ENCODE measurements at places on chromosomes 12 and 14. TPM values are rescaled to one million over a fixed set of nuclear protein-coding genes. Genes with fewer than 3 reads are reported as not detected.

The PLEKHD1 gene
- total RNA-seq, result not detected

The OR6C2 gene
- not detected for total RNA-seq

GRCh38 chr14:54834727-54835126 lies 67.9 kb downstream of the GCH1 start:
- H3K27ac ChIP-seq, result no peak overlapping the region
- H3K27me3 ChIP-seq, result peaks cover 3% of the 10 kb centered on the region
- H3K4me3 ChIP-seq, result no peak overlapping the region
- H3K36me3 ChIP-seq, result no peaks in the 10 kb centered on the region
- no peak for DNase-seq

GRCh38 chr12:52912711-52913430 lies 8.0 kb upstream of the KRT8 start:
- DNase-seq, result no peak
- no peak overlapping the region for H3K4me3 ChIP-seq

DNA sequence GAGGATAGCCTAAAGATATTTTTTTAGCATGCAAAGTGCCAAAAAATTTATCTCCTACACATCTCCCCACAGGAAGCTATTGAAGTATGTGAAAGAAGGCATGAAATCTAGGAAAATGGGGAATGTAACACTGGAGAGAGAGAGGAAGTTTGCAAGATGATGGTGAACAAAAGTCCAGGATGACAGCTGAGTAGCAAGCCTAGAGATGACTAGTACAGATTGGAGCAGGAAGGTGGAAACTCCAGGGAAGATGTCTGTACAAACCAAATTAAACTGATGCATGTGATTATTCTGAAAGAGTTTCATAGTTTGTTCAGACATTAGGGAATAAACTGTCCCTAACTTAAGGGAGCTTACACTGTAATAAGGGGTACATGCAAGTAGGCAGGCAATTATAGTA lies 99.3 kb downstream of the RAD51B start:
- H3K27me3 ChIP-seq, result no peaks in the 10 kb centered on the region
- H3K4me1 ChIP-seq, result no peaks in the 10 kb centered on the region
- H3K4me3 ChIP-seq, result no peak overlapping the region

Measured in endothelial cell of umbilical vein (primary cell).